NT2/D1 (cell line): ENCODE measurements at places on chromosomes 7 and 10.

DNA sequence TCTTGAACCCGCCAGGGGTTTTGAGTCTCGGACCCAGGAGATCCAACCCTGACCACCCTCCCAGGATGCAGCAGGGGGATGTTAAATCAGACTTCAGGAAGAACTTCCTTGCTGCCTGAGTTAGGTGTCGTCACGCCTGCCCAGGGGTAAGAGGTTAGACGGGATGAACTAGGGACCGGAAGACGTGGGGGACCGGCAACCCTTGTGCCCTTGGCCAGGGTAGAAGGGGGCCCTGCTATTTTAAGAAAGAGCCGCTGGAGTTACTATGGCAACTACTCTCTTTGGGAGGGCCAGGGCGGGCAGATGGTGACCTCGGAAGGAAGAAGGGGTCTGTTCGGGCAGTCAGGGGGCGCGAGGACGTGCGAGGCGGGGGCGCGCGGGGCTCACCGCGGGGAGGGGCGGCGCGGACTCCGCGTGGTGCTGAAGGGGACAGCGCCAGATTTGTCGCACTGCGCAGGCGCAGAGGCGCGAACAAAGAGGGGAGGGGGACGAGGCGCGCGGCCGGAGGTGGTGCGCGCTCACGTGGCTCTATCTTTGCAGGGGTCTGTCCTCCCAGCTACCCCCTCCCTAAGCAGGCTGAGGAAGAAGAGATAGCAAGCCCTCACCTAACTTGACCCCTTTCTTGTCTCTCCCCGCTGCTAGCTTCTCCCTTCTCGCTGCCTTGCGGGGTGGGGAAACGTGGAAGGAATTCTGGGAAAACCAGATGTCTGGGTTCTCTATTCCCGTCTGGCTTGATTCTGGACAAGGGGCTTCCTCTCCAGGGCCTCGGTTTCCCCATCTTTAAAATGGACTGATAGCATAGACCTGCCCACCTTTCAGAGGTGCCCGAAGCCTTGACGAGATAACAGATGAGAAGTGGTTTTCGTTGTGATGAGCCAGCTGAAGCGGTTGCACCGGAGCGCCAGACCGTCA is 940 bp upstream of the PSD start:
- no peak for DNase-seq

GRCh38 chr7:2074691-2075090 is 158.1 kb downstream of the MAD1L1 start:
- no peak for DNase-seq

DNA sequence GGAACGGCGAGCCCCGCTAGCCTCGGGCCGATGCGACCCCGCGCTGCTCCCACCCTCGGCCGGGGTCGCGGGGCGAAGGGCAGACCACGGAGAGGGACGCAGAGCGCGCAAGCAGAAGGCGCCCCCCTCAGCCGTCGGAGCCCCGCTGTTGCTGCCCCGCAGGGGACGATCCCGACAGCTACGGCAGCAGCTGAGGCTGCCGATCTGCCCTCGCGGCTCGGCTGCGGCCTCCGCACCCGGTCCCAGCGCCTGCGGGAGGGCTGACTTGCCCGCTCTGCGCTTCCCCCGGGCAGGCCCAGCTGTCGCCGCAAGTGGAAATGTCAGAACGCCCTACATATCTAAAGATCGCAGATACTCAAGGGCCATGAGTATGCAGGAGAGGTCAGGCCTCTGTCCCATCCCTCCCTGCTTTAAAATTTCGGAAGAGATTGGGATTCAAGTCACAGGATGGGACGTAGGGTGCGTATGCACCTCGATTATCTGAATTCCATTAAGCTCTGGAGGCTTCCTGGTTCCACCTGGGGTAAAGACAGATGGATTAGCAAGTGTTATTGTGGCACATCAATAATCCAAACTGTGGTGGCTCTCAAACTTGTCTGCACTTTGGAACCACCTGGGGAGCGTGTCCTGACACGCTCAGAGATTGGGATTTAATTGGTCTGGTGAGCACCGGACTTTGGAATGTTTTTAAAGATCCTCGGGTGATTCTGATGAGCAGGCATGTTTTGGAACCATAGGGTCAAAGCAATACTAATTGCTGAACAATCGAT is at the start of gene CRPPA:
Gene CRPPA (minus strand): TSS at position 206 of the 770 bp plus-strand sequence. CDS start 216 bp downstream, outside the sequence.
- DNase-seq, result peak; percentile 36

DNA sequence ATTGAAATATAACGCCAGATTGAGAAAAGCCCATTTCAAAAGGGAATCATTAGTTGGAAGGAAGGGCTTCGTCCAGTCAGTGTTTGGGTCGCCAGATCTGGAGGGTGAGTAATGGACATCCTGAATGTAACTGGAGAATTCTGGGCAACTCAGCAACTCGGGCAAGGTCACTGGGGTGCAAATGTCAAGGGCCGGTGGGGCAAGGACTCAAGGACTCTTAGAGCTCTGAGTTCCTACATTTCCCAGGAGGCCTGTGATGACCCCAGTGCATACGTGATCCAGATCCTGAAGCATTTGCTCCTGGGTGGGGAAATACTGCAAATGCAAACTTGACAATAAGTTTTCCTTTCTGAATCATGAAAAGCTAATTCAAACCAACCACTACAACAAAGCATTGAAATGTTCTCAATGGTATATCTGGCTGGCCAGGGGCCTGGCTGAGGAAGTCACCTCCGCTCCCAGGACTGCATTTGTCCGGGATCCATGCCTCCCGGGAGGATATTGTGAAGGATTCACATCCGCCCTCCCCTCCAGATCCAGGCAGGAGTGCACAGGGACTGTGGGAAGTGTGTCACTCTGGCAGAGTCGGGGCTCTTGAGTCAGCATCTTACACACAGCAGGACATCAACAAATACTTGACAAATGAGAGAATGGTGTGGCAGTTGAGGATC is 164.0 kb downstream of the FANK1 start:
- DNase-seq, result no peak

DNA sequence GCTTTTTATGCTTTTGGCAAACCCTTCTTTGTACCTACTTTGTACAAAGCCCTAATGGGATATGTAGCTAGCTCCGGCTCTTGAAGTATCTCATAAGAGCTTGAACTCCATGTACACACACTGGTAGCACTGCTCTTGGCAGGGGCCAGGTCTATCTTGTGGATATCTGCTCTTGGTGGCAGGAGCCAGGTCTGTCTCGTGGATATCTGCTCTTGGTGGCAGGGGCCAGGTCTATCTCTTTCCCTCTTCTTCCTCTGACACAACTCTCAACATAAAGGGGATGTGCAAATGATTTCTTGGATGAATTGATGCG is 91.9 kb downstream of the WNT2 start:
- DNase-seq, result no peak

DNA sequence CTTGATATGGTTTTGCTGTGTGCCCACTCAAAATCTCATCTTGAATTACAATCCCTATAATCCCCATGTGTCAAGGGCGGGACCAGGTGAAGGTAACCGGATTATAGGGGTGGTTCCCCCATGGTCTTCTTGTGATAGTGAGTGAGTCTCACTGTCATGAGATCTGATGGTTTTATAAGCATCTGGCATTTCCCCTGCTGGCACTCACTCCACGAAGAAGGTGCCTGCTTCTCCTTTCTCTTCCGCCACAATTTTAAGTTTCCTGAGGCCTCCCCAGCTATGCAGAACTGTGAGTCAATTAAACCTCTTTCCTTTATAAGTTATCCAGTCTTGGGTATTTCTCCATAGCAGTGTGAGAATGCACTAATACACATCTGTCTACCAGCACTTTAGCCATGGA is 109.5 kb upstream of the SDK1 start:
- DNase-seq, result no peak

DNA sequence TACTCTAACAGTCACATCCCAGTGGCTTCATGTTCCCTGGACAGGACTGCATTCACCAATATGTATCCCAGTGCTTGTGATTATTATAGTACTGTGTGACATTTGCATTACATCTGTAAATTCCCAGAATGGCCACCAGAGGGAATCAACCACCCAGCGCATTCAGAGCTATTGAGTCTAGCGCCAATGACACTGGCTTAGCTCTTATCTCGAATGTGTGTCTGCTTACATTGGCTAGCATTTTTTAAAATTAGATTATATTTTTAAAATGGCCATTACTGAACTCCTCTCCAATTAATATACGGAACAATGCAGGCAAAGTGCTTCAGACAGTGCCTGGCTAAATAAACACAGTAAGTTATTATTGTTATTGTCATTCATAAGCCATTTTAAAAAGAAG is 36.3 kb downstream of the TRIL start:
- DNase-seq, result peak; percentile 44

DNA sequence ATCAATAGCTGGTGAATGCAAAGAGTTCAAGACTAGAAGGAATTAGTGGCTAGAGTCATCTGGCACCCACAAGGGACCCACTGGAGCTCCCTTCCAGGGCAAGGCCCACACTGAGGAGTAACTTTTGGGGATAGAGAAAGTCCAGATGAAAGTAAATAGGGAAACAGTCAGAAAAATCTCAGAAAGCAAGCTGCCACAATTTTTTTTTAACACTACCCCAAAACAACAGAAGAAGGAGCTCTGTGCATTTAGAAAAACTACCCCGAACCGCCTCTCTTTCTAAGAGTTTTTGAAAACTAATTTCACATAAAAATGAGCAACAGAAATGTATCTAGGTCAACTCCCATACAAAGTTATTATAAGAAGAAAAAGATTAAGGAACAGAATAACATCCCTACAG is 42.2 kb downstream of the AOAH start:
- DNase-seq, result no peak

GRCh38 chr7:130971297-130971696 is 237.3 kb upstream of the KLF14 start:
- DNase-seq, result no peak

DNA sequence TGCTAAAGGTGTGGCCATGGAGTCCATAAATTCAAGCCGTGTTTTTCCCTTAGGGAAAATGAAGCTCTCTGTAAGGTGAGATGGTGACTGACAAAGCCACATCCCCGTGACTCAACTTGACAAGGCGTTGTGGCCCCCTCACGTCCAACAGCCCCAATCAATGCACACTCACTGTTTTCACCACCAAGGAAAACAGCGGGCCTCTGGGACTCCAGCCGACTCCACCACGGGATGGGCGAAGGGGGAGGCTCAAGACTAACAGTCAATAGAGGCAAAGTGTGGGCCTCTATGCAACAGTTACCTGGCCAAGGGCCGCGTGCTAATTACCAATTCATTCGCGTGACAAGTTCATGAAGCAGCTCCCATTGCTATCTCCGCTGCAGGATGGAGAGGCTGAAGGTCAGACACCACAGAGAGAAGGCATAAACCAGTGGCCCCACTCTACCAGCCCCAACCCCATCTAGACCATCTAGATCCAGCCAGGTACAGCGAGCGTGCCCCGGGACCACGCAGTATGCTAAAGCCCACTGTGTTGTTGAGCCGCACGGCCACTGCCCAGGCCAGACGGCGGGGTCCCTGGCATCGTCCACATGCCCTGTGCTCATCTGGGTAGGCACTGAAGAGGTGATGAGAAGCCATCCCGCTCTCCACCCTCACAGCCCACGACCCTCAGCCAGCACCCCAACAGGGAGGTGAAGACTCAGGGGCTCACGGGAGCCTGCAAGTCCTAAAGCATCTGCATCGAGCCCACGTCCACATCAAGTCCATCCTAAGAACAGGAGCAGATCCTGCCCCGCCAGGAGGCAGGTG is 76.1 kb downstream of the PROSER2 start:
- no peak for DNase-seq

- DNase-seq, result no peak
Measured at GRCh38 chr10:82394122-82394521, 519.1 kb downstream of the NRG3 start.

DNA sequence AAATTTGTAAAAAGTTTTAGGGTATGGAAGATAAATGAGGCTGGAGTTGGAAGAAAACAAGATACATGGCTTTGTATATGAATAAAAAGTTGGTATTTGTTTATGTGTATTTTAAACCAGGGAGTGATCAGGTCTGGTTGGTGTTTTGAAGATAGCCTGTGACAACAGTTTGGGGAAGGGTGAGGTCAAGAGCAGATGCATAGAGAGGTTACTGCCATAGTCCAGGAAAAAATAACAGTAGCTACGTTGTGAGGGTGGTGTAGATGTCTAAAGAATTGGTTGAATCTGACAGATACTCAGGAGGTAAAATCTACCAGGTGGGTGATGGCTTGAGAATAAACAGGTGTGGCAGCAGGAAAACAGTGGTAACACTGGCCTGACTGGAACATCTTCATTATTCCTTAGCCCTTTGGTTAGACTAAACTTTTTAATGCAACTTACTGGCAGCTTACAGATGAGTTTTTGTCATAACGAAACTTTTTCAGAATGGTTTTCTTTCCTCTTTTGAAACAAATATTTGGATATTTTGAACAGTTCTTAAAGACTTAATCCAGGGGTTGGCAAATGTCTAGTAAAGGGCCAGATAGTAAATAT is 25.5 kb downstream of the ZNRF2 start:
- DNase-seq, result no peak
